Activated CD4-positive, alpha-beta memory T cell treated with anti-CD3 and anti-CD28 coated beads for 36 hours (primary cell): ENCODE measurements at places on chromosomes 7 and 10.

- no peaks in the 10 kb centered on the region for H3K4me1 ChIP-seq
- no peaks in the 10 kb centered on the region for H3K27me3 ChIP-seq
- no peak overlapping the region for H3K4me3 ChIP-seq
- no peak for DNase-seq
- H3K27ac ChIP-seq = no peak overlapping the region
Measured at GRCh38 chr10:70300461-70300860, 16.7 kb upstream of the NPFFR1 start.

DNA sequence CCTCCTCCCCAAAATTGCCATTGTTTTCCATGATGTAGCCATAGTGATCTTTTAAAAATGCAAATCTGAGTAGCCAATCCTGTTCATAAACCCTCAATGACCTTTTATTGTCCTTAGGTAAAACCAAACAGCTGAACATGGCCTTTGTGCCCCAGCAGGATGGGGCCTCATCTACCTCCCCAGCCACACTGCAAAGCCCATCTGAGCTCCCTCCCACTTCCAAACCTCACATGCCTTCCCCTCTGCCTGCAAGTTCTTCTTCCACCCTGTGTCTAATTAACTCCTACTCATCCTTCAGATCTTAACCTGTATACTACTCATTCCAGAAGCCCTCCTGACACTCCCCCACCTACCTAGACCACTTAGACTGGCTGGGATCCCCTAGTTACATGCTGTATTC is 178.8 kb upstream of the NPVF start:
- no peaks in the 10 kb centered on the region for H3K36me3 ChIP-seq
- peaks cover 10% of the 10 kb centered on the region for H3K27me3 ChIP-seq
- no peaks in the 10 kb centered on the region for H3K4me1 ChIP-seq
- H3K4me3 ChIP-seq = no peak overlapping the region

DNA sequence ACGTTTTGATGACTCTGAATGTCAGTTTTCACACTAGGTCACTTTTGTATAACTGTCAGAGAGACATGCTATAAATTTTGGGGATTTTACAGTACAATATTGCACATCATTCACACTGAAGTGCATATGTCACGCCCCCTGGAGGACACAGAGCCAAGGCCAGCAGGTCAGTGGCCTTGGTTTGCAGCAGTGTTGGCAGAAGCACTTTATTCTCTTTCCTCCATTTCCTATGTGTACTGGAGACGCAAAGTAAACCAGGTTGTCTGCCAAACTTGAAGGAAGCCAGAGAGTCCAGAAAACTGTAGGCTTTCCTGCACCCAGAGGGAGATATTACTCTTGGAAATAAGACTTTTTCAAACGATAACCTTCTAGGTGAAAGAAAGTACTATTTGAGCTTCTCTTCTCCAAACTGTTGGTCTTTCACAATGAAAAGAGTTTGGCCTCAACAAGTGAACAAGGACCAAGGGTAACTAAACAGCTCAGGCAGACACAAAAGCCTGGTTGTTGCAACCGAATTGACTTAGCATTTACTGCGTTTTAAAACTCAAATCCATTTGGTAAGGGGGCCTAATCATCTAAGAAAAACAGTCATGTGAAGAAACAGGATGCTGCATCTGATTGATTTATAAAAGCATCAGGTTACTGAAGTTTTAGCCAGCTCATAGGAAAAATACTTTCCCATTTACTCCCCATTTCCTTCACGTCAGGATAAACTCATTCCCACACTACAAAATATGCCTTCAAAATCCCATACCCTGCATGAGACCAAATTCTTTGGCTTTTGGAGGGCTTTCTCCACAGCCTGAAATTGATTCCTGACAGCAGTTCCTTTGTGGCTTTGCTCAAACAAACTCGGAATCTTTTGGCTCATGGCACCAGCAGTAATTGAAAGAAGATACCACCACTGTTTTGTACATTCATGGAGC is 83.0 kb upstream of the SEC61G start:
- H3K27ac ChIP-seq = no peak overlapping the region
- DNase-seq = peak; percentile 19
- H3K36me3 ChIP-seq = no peaks in the 10 kb centered on the region
- no peak overlapping the region for H3K4me3 ChIP-seq
- peaks cover 3% of the 10 kb centered on the region for H3K27me3 ChIP-seq

- no peaks in the 10 kb centered on the region for H3K27me3 ChIP-seq
- H3K4me1 ChIP-seq = no peaks in the 10 kb centered on the region
- no peaks in the 10 kb centered on the region for H3K36me3 ChIP-seq
Measured at GRCh38 chr7:84364708-84365107, 170.1 kb upstream of the SEMA3A start.

- H3K27me3 ChIP-seq = no peaks in the 10 kb centered on the region
- DNase-seq = no peak
- H3K4me1 ChIP-seq = peaks cover 4% of the 10 kb centered on the region
- peaks cover 20% of the 10 kb centered on the region for H3K36me3 ChIP-seq
- H3K4me3 ChIP-seq = no peak overlapping the region
Measured at GRCh38 chr7:44561962-44562621, 11.6 kb downstream of the DDX56 start.

DNA sequence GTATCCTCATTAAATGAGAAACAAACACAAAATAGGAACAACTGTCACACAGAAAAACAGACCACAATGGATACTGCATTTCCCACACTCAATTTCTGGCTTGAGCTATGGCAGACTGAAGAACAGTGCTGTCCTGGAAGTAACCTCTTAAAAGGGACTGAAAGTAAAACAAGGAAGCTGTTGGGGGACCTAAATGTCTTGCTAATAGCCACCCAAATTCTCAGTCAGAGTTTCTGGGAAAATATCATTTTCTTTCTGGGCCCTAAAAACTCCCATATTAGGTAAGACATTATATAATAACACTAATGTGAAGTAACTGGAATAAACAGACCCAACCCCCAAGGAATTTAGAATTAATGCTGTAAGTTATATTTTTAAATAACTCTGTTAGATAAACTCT is 80.9 kb upstream of the TFEC start:
- peaks cover 1% of the 10 kb centered on the region for H3K27me3 ChIP-seq
- H3K4me3 ChIP-seq = no peak overlapping the region
- H3K36me3 ChIP-seq = no peaks in the 10 kb centered on the region
- no peak for DNase-seq
- H3K4me1 ChIP-seq = no peaks in the 10 kb centered on the region

- no peak overlapping the region for H3K4me3 ChIP-seq
- H3K4me1 ChIP-seq = peaks cover 25% of the 10 kb centered on the region
- H3K27ac ChIP-seq = peak overlapping the region; percentile 63
- H3K36me3 ChIP-seq = peaks cover 15% of the 10 kb centered on the region
- H3K27me3 ChIP-seq = no peaks in the 10 kb centered on the region
- DNase-seq = peak; percentile 40
Measured at GRCh38 chr7:32588657-32589056, 93.4 kb downstream of the AVL9 start.

DNA sequence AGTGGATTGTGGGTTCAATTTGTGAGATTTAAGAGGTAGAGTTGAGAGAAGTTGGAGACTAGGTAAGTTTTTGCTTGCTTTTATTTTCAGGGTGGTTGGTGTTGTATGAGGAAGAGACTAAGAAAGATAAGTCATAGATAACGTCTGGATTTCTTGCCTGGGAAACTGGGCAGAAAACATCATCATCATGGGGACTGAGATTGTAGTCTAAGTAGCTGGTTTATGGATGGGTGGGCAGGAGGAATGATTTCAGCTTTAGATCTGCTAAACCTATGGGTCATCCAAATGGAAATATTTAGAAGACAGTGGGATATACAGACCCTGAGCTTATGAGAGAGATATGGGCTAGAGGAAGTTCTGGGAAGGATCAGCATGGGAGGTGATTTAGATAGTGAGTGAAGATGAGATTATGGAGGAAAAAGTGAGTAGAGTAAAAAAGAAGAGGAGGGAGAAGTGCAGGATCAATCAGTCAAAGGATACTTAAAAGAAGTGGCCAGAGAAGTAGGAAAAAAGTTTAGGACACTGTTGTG is 169.8 kb downstream of the WNT2 start:
- no peaks in the 10 kb centered on the region for H3K36me3 ChIP-seq
- no peaks in the 10 kb centered on the region for H3K4me1 ChIP-seq
- H3K27ac ChIP-seq = no peak overlapping the region
- no peak overlapping the region for H3K4me3 ChIP-seq
- DNase-seq = no peak

- peaks cover 47% of the 10 kb centered on the region for H3K27me3 ChIP-seq
- no peaks in the 10 kb centered on the region for H3K36me3 ChIP-seq
- peak overlapping the region; percentile 39 for H3K4me3 ChIP-seq
- peak; percentile 46 for DNase-seq
- no peak overlapping the region for H3K27ac ChIP-seq
Measured at GRCh38 chr7:73647725-73648592, 19.7 kb upstream of the VPS37D start.

- no peak overlapping the region for H3K4me3 ChIP-seq
- no peaks in the 10 kb centered on the region for H3K36me3 ChIP-seq
- DNase-seq = no peak
- H3K4me1 ChIP-seq = no peaks in the 10 kb centered on the region
- no peak overlapping the region for H3K27ac ChIP-seq
Measured at GRCh38 chr10:29239569-29240472, 49.0 kb upstream of the LYZL1 start.

DNA sequence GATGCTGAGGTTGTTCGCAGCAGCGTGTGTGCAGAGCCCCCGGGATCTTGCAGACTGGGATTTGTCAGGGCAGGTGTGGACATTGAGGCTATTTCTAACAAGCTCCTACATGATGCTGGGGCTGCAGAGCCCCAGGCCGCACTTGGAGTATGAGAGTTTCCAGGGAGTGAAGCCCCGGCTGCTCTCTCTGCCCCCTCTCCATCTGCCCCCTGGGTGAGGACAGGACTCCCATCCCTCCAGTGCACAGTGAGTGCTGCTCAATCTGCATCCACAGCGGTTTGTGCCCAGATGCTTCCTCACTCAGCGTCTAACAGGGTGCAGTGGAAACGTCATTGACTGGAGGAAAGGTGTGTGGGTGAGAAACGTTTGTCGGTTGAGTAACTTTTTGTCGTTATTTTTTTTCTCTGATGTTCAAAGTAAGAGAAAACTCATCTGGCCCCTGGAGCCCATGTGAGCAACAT is 25.3 kb downstream of the IL2RA start:
- H3K27ac ChIP-seq = peak overlapping the region; percentile 81
- H3K36me3 ChIP-seq = peaks cover 92% of the 10 kb centered on the region
- DNase-seq = peak; percentile 53
- no peaks in the 10 kb centered on the region for H3K27me3 ChIP-seq

- H3K36me3 ChIP-seq = no peaks in the 10 kb centered on the region
- peaks cover 23% of the 10 kb centered on the region for H3K4me1 ChIP-seq
- H3K4me3 ChIP-seq = no peak overlapping the region
- DNase-seq = no peak
- H3K27ac ChIP-seq = no peak overlapping the region
- H3K27me3 ChIP-seq = no peaks in the 10 kb centered on the region
Measured at GRCh38 chr10:132572545-132572937, 35.0 kb downstream of the INPP5A start.

- no peak overlapping the region for H3K27ac ChIP-seq
- DNase-seq = no peak
- H3K36me3 ChIP-seq = peaks cover 13% of the 10 kb centered on the region
- H3K4me3 ChIP-seq = no peak overlapping the region
- peaks cover 21% of the 10 kb centered on the region for H3K4me1 ChIP-seq
- no peaks in the 10 kb centered on the region for H3K27me3 ChIP-seq
Measured at GRCh38 chr10:17067376-17068264, 62.0 kb downstream of the CUBN start.

DNA sequence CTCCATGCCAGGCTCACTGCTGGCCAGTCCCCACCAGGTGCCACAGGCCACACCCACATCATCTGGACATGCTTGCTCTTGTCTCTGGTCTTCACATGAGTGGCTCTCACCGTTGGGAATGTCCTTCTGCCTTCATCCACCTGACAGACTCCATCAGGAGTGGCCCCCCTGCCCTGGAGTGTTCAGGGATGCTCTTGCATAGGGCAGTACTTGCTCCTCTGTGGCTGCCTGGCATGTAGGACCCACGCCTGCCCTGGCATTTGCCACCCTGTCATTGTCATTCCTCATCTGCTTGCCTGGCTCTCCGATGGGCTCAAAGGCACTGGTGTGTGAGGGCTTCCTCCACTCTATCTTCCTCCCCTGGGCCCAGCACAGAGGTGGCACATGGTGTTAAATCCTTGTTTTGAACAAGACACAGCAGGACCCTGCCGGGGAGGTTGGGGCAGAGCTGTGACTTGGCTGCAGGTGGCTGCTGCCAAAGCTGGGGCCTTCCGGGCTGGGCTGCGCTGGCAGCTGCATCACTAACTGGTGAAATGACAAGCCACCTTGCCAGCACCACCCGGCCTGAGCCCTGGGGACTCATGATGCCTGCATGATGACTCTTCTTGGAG is 1.8 kb downstream of the SH2D4B start:
- no peak for DNase-seq
- peaks cover 3% of the 10 kb centered on the region for H3K36me3 ChIP-seq
- no peak overlapping the region for H3K4me3 ChIP-seq
- H3K27ac ChIP-seq = no peak overlapping the region

GRCh38 chr7:151838861-151839381 is 38.0 kb downstream of the PRKAG2 start:
- H3K4me1 ChIP-seq = peaks cover 27% of the 10 kb centered on the region
- no peaks in the 10 kb centered on the region for H3K36me3 ChIP-seq
- peak; percentile 69 for DNase-seq
- peak overlapping the region; percentile 48 for H3K4me3 ChIP-seq
- H3K27ac ChIP-seq = peak overlapping the region; percentile 62

DNA sequence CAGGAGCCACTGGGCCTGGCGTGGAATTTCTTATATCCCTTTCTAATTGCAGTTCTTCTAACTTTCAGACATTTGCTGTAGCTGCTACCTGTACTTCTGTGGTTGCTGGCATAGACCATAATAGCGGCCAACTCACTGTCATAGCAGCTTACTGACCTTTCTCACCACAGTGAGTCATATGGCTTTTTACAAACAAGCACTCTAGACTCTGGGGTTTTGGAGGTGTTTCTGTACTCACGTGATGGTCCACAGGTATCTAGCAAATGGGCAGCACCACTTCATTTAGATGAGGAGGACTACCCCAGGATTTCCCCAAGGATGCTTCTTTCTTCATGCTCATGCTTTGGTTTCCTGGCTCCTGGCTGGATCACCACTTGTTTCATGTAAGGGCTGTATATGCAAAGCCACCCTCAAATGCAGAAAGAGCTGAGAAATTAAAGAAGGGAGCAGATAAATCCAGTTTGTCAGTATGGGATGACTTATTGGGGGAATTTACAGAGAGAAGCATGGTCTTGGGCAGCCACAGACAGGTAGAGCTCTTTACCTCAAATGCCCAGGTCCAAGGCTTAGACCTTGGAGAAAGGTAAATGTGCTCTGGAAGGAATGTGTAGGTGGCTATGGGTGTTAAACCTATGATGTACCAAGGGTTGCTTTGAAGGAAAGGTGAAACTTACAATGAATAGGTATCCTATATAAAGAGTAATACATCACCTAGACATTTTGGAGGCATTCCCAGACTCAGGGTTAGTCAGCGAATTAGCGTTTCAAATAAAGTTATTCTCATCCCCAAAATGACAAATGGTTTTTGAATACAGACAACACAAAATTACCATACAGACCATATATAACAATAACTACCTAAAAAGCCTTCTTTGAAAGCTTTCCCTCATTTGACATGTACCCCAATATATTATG is 15.9 kb upstream of the SLC25A16 start:
- DNase-seq = no peak
- no peak overlapping the region for H3K27ac ChIP-seq
- H3K4me3 ChIP-seq = no peak overlapping the region
- H3K27me3 ChIP-seq = no peaks in the 10 kb centered on the region
- no peaks in the 10 kb centered on the region for H3K4me1 ChIP-seq
- H3K36me3 ChIP-seq = no peaks in the 10 kb centered on the region
